ENCODE measurements at places on chromosomes 5 and 9.

DNA sequence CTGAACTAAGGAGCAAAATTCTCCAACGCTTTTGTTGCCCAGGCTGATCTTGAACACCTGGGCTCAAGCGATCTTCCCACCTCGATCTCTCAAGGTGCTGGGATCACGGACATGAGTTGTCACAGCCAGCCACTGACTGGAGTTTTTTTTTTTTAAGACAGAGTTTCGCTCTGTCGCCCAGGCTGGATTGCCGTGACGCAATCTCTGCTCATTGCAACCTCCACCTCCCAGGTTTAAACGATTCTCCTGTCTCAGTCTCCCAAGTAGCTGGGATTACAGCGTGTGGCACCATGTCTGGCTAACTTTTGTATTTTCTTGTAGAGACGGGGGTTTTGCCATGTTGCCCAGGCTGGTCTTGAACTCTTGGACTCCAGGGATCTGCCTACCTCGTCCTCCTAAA, 58.2 kb downstream of the EHMT1 start:
- DNase-seq = no peak

- no peak for DNase-seq
These were observed 657.6 kb downstream of the CCDC171 start for GRCh38 chr9:16210440-16210839.

DNA sequence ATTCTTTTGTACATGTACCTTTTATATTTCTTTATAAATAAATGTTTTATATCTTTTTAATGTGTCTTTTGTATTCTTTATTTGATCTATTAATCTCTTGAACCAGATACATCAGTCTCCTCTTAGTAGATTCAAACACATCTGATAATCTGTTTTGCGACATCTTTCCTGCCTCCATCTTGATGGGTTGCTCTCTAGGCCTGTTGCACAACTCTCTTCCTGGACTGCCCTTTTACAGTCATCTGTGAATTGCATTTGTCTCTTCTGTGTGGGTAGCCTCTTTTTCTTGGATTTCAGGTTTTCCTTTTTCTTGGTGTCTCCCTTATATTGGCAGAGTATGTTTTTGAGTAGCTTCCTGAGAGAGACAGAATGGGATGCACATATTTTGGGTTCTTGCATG, 6.2 kb downstream of the ZFYVE16 start:
- no peak for DNase-seq

- no peak for DNase-seq
These were observed 315.6 kb downstream of the MTRR start for GRCh38 chr5:8184455-8185063.

DNA sequence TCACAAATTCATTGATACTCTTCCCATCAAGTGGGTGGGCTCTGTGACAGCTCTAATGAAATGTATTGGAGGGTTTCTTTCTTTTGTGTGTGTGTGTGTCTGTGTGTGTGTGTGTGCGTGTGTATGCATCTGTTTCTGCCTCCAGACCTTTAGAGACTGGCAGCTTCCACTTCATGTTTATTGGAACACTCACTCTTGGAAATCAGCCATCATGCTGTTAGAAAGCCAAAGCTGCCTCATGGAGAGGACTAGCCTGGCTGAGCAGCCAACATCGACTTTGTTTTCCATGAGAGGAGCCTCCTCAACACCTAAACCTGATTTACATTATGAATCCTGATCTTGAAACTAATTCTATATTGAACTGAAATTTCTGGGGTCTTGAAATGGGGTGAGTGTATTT, 128.5 kb upstream of the FAM174A start:
- DNase-seq = no peak

- DNase-seq = no peak
These were observed 73.3 kb downstream of the RXRA start for GRCh38 chr9:134399435-134400056.

DNA sequence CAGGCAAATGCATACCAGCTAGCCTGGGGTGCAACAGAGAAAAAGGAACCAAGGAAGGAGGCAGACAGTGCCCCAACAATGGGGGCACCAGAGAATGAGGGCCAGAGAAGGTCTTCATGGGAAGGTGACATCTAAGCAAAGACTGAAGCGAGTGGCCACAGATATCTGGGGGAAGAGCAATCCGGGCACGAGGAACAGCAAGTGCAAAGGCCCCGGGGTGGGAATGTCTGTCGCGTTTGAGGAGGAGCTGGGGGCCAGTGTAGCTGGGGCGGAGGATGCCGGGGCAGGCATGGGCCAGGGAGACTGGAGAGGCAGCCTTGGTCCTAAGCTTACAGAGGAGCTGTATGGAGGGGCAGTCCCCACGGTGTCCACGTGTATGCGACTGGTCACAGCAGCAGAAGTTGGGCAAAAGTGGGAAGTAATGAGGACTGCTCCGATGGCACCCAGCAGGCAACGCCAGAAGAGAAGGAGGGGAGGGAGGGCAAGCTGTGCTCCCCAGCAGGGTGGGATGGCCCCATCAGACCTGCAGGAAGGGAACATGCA, 19.1 kb downstream of the EEIG1 start:
- no peak for DNase-seq

- no peak for DNase-seq
These were observed 26.1 kb upstream of the GLRA1 start for GRCh38 chr5:151950706-151951105.

- no peak for DNase-seq
These were observed 76.7 kb downstream of the FGF1 start for GRCh38 chr5:142609142-142609541.

GRCh38 chr9:125524583-125525355, 182.2 kb downstream of the MAPKAP1 start:
- no peak for DNase-seq

DNA sequence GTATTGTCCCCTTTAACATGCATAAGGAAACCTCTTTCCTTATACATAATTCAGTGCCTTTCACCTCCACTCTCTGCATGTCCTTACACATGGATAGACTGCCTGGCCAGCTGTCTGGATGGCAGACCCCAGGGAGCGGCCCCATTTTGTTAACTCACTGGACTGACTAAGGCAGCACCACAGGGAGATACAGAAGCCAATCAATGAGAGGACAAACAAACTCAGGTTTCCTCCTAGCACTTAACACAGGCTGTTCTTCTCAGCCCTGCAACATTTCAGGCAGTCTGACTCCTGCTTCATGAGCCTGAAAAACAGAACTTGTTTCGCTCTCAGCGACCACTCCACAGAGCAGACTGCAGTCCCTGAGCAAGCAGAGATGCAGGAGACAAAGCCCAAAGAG, 135.4 kb upstream of the RASEF start:
- no peak for DNase-seq

DNA sequence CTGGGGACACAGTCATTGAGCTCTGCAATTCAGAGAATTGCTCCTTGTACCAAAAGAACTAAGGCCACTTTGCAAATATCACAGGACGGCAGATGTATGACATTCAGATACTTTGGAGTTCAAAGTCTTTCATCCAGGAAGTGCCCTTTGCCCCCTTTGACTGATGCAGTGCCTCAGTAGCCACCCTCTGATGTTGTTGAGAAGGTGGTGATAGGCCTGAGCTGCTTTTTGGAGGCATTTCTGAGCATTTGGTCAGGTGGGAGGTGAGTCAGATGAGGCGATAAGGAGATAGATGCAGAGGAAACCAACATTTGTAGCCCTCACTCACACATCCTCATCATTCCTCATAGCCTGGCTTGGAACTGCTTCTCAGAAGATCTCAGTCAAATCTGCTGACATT, 63.4 kb downstream of the ANGPTL2 start:
- no peak for DNase-seq

DNA sequence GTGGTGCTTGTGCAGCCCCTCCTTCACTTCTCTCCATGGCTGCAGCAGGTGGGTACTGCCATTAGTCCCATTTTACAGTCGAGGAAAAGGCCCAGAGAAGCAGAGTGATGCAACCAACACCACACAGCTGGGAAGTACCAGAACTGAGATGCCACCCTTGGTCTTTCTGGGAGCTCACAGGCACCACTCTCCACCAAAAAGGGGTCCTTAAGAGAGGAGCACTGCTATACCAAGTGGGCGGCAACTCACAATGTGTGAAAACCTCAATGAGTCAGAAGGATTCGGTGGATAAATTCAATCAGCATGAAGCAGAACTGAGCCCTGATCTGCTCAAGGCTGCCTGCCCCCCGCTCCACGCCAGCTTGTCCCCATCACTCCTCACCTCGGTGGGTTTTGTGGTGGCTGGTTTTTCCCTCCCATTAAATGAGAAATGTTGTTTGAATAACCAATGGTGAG, 213.7 kb downstream of the FSTL4 start:
- no peak for DNase-seq

GRCh38 chr5:84197538-84197937, 187.1 kb downstream of the EDIL3 start:
- DNase-seq = no peak

DNA sequence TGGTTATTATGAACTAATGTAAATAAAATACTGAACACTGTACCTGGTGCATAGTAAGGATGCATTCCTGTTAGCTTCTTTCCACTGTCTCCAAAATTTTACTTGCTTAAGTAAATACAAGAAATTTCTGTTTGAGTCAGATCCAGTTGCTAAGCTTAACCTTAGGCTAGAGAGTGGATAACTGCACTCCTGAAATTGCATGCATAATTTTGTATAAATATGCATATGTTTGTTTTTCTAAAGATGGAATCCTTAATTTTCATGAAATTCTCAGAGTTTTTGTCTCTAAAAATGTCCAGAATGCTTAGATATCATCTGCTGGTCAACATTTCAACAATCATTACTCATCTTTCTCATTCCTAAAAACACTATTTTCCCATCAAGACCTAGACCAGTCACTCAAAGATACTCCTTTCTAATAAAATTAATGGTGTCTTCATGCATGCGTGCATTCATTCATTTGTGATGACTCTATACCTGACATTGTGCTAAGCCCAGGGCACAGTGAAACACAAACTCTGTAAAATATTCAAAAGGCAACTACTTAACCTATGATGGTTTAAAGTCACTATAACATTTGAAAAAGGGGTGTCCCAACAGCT, 284.8 kb downstream of the SEC61B start:
- DNase-seq = no peak

GRCh38 chr5:148177207-148177606, 8.9 kb downstream of the SPINK14 start:
- no peak for DNase-seq

GRCh38 chr9:134045841-134046544, 20.7 kb downstream of the BRD3OS start:
- no peak for DNase-seq

DNA sequence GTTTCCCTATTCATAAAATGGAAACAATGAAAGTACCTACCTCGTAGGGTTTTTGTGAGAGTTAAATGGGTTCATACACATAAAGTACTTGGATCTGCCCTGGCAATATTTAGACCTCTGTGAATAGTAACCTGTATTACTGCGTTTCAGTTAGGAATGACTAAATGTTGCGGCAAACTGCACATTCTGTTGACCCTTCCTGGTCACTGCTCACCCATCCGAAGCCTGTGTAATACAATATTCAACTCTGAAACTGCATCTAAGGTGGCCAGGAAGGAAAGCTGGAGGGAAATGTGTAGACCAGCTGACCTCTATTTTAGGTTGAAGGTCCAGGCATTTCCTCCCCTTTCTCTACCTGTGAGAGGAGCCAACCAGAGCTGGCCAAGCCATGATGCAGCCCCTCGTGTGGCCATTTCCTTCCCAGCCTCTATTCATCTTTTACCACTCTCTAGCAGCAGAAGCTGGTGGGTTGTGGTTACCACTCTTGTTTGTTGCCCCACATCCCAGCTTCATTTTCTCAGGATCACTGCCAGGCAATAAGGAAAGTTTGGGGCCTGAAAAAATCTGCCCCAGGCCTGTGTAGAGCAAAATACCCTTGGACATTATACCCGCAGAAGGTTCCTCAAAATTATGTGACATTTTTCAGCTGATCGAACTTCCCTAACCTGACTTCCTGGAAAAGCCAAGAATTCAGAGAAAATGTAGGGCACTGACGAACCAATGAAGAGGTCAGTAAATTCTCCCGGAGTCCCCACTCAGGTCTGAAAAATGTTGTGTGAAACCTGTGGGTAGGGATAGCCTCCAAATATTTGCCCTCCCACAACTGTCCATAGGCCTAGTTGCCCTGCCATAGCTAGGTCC, 20.5 kb upstream of the PDCD1LG2 start:
- no peak for DNase-seq

- DNase-seq = no peak
These were observed 4.2 kb downstream of the DAB2 start for GRCh38 chr5:39420482-39421145.

- no peak for DNase-seq
These were observed 7.2 kb downstream of the ERGIC1 start for GRCh38 chr5:172841256-172841655.

DNA sequence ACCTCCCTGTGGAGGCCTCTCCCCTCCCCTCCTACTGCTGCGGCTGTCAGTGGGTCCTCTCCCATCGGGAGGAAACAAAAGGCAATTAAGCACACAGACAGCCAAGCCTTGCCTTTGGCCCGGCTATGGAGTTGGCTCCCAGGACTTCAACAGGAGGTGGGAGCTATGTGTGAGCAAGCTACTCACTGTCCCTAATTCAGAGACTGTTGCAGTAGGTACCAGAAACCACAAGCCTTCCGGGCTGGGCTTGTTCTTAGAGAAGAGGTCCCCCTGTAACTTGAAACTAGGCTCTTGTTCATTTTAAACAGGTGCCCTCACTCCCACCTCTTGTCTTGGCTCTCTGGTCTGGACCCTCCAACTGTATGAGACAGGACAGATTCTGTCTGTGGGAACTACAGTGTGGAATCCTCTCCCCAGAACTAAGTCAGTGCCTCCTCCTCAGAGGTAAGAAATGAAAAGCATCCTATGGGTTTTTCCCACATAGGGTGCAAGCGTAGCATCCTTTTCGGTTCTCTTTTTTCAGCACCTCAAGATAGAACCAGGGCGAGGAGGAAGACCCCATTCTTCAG, 561.1 kb downstream of the EBF1 start:
- DNase-seq = no peak

DNA sequence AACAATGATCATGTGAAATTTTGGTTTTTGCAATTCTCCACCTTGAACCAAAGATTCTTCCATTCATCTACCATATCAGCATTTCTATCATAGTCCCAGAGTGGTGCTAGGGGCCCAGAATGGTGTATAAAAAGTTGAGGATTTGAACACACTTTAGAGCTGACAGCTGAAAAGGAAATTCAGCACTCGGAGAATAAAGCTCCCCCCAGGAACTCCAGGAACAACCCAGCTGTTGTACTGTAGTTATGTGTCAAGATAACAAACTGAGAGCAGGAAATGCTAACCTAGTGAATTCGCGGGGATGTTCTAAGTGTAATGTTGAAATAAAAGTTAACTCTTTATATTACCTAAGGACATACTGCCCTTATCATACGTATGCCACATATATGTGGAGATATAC, 216.7 kb downstream of the NFIB start:
- DNase-seq = no peak

GRCh38 chr5:13278148-13278547, 666.3 kb downstream of the DNAH5 start:
- DNase-seq = no peak

- DNase-seq = no peak
These were observed 14.2 kb downstream of the GADD45G start for GRCh38 chr9:89619019-89619418.
